ENCODE measurements at places on chromosomes 6 and 20. TPM values are rescaled to one million over a fixed set of nuclear protein-coding genes. Genes with fewer than 3 reads are reported as not detected.
A peak's percentile ranks its signal among the peaks of the same experiment; 100 is the strongest.

TLDC2 gene
- total RNA-seq = not detected

CASS4 gene
- total RNA-seq = 4.6 TPM

ARMH2 gene
- not detected for total RNA-seq

VTA1 gene
- 49.5 TPM for total RNA-seq

IL17A gene
- not detected for total RNA-seq

POPDC3 gene
- total RNA-seq = not detected

GRCh38 chr6:25223490-25223991 is 55.6 kb upstream of the CARMIL1 start:
- peak; percentile 24 for DNase-seq
- H3K36me3 ChIP-seq = no peaks in the 10 kb centered on the region
- H3K4me3 ChIP-seq = peak overlapping the region; percentile 57
- H3K27ac ChIP-seq = no peak overlapping the region
- H3K4me1 ChIP-seq = peaks cover 13% of the 10 kb centered on the region
- H3K27me3 ChIP-seq = peaks cover 6% of the 10 kb centered on the region

GRCh38 chr6:164035900-164036485 is 621.5 kb downstream of the QKI start:
- H3K36me3 ChIP-seq = no peaks in the 10 kb centered on the region
- no peak overlapping the region for H3K4me3 ChIP-seq
- H3K27ac ChIP-seq = no peak overlapping the region
- H3K4me1 ChIP-seq = no peaks in the 10 kb centered on the region

DNA sequence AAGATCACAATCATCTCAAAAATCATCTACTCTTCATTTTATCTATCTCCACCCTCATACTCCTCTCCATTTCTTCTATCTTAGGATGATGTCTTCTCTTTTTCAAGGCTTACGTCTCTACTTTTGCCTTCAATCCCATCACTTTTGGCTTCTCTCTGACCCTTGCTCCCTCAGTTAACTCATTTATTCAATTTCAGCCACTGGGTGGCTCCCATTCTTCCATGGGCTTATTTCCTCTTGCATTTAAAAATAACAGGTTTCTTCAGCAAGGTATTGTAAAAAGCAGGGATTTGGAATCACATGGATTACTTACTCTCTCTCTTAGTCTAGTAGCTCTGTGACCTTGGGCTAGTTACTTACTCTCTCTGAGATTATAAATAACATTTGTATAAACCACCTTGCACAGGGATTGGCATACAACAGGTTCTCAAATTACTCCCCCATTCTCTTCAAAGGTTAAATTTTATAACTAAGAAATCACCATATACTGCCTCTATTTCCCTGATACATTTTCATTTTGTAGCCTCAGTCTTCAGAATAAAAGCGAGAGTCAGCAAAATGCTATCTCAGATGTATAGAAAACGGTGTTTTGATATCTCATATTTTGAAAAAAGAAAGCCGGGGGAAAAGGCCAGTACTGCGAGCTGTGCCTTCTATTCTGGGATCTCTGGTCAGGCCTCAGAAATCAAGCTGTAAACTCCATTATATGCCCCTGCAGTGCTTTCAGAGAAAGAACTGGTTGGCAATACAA is 5.5 kb downstream of the ZSCAN12 start:
- H3K27me3 ChIP-seq = no peaks in the 10 kb centered on the region
- no peak for DNase-seq
- H3K36me3 ChIP-seq = peaks cover 80% of the 10 kb centered on the region
- H3K4me1 ChIP-seq = peaks cover 30% of the 10 kb centered on the region

DNA sequence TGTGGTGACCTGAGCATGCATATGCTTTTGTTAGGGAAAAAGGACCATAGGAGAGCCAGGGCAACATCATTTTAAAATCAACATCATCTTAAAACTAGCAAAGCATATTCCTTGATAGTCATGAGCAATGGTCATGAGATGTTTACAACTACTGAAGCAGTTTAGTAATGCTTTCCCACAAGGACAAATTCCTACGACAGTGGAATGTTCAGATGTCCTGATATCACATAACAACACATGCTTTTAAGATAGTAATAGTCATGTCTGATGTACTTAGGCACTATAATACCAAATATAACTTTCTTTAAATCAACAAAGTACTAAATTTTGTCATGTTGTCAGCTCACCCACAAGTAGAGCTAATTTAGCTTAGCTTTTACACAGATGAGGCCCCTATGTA is 370.3 kb downstream of the HTR1B start:
- no peaks in the 10 kb centered on the region for H3K4me1 ChIP-seq
- H3K27ac ChIP-seq = no peak overlapping the region
- H3K36me3 ChIP-seq = no peaks in the 10 kb centered on the region
- no peak overlapping the region for H3K4me3 ChIP-seq
- no peak for DNase-seq
- H3K27me3 ChIP-seq = no peaks in the 10 kb centered on the region

DNA sequence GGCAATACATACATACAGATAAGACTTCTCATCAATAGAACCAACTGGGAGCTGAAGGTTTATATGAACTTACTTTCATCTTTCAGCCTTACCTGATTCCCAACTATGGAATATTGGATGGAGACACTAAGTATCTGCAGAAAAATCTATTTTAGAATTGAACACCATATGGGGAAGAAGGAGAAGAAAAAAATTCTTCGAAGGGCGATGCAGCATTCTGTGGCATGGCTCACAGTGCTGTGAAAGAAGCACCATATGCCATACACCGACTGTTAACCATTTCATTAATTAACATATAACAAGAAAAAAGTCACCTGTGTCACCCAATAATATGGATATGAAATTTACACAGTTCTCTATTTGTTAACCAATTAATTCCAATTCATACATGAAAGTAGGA is 1374.4 kb upstream of the MAP3K7 start:
- H3K4me1 ChIP-seq = no peaks in the 10 kb centered on the region
- H3K36me3 ChIP-seq = no peaks in the 10 kb centered on the region
- no peaks in the 10 kb centered on the region for H3K27me3 ChIP-seq
- DNase-seq = no peak
- H3K27ac ChIP-seq = no peak overlapping the region

GRCh38 chr6:35719830-35720733 is 16.8 kb upstream of the ARMC12 start:
- H3K36me3 ChIP-seq = no peaks in the 10 kb centered on the region
- peak overlapping the region; percentile 95 for H3K27ac ChIP-seq
- peaks cover 43% of the 10 kb centered on the region for H3K4me1 ChIP-seq

DNA sequence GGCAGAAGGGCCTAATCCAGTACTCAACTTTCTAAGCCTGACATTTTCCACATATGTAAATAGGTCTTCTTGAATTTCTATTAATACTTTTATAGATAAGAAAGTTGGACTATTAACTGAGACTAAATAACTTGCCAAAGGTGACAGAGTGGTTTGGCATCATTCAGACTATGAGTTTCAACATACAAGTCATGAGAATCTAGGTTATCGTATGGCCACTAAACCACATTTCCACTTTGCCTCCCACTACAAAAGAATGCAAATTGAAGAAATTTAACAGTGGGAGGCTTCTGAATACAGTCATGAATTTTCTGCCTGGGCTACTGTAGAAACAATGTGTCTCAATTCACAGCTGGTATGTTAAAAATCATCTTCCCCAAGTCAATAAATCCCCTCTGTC is 531.0 kb upstream of the AGPAT4 start:
- H3K4me3 ChIP-seq = no peak overlapping the region
- no peaks in the 10 kb centered on the region for H3K36me3 ChIP-seq
- DNase-seq = no peak
- no peaks in the 10 kb centered on the region for H3K27me3 ChIP-seq
- no peak overlapping the region for H3K27ac ChIP-seq

- no peak overlapping the region for H3K4me3 ChIP-seq
- H3K36me3 ChIP-seq = no peaks in the 10 kb centered on the region
- DNase-seq = peak; percentile 33
- no peak overlapping the region for H3K27ac ChIP-seq
- no peaks in the 10 kb centered on the region for H3K4me1 ChIP-seq
Observed at GRCh38 chr6:127186889-127187288, 68.4 kb downstream of the RSPO3 start.

GRCh38 chr6:53583451-53583850 is 38.5 kb upstream of the GCLC start:
- H3K36me3 ChIP-seq = no peaks in the 10 kb centered on the region
- H3K4me1 ChIP-seq = peaks cover 5% of the 10 kb centered on the region
- H3K4me3 ChIP-seq = no peak overlapping the region
- no peaks in the 10 kb centered on the region for H3K27me3 ChIP-seq

DNA sequence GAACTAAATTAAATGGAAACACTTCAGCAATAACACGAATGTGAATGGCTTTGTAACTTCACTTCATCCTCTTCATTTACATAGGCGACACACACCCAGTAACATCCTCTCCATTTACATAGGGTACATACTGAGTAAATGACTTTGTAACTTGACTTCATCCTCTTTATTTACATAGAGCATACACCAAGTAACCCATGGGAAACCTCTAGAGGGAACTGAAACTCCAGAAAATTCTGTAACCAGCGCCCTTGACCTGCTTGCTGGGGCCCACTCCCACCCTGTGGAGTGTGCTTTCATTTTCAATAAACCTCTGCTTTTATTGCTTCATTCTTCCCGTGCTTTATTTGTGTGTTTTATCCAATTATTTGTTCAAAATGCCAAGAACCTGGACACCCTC is 81.6 kb upstream of the OPRM1 start:
- H3K27me3 ChIP-seq = no peaks in the 10 kb centered on the region
- no peaks in the 10 kb centered on the region for H3K36me3 ChIP-seq
- no peak for DNase-seq
- H3K27ac ChIP-seq = no peak overlapping the region
- no peaks in the 10 kb centered on the region for H3K4me1 ChIP-seq
- H3K4me3 ChIP-seq = no peak overlapping the region

DNA sequence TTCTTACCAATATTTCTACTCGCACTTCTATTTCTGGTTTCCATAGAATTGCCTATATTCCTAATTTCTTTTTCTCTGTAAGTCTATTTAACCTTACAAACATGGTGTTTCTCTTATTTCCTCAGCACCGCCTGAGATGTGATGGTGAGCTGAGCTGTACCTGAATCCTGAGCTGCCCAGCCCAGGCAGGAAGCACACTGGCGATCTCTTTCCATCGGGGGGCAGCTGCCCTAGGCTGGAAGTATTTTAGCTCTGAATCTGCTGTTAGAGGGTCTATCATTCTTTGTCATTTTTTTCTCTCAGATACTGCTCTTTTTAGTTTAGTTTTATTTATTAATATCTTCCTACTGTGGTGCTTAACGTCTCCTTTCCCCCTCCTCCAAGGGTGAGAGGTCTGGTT is 173.4 kb upstream of the SLC35B3 start:
- no peak overlapping the region for H3K4me3 ChIP-seq
- no peak for DNase-seq
- no peaks in the 10 kb centered on the region for H3K27me3 ChIP-seq
